Cardiac septum (tissue), 1 donor: ENCODE measurements at places on chromosomes 6 and 20. TPM values are rescaled to one million over a fixed set of nuclear protein-coding genes. Genes with fewer than 3 reads are reported as not detected.
A peak's percentile ranks its signal among the peaks of the same experiment; 100 is the strongest.

- DNase-seq: no peak
Measured at GRCh38 chr6:92362404-92362803, 1057.0 kb downstream of the EPHA7 start.

- no peak for DNase-seq
Measured at GRCh38 chr6:166598441-166599138, 12.1 kb upstream of the RAMACL start.

DNA sequence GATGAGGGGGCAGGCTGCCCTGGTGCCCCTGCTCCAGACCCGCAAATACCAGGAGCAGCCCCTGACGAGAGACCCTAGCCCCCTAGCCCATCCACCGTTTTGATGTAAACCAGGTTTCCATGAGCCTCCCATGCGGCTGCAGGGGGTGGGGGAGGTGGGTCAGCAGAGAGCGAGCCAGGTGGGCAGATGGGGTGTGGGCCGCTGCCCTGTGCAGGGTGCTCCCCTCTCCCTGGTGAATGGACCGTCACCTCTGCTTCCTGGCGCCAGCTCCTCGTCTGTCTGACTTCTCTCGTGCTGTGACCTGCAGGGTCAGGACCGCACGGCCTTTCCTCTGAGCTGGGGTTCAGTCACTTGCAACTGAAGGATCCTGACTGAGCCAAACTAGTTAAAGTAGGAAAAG lies 15.7 kb upstream of the BHLHE23 start:
- no peak for DNase-seq

- no peak for DNase-seq
Measured at GRCh38 chr6:41280381-41281057, 6.0 kb downstream of the TREM1 start.

GRCh38 chr6:56488281-56488680 lies 154.4 kb downstream of the DST start:
- no peak for DNase-seq

GRCh38 chr20:17587148-17587547 lies 17.3 kb downstream of the DSTN start:
- no peak for DNase-seq

DNA sequence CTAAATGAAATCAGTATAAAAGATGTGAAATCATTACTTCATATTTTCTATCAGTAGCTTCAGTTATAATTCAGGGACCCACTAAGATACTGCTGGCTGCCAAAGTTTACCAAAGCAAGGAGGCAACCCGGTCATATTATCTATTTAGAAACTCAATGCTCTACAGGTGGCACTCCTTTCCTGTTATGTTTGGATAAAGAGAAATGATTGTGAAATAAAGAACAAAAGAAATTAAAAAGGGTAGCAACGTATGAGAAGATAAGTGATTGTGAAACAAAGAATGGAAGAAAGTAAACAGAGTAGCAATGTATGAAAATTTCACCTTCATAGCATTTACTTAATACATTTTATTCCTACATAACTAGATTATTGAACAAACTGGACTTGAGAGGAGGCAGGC lies 45.2 kb downstream of the RSPH3 start:
- no peak for DNase-seq

GRCh38 chr20:49592120-49592519 lies 24.2 kb upstream of the PTGIS start:
- DNase-seq: no peak

GRCh38 chr6:9140172-9140571 lies 704.8 kb upstream of the SLC35B3 start:
- no peak for DNase-seq

- DNase-seq: peak; percentile 66
Measured at GRCh38 chr20:40697541-40697940, 8.5 kb upstream of the MAFB start.

Gene ECT2L
- total RNA-seq: 10.5 TPM

Gene ZBTB2
- total RNA-seq: 8.0 TPM

Gene MICB
- total RNA-seq: 1.9 TPM

Gene PLG
- not detected for total RNA-seq

Gene KCNG1
- 0.48 TPM for total RNA-seq

Gene PRDM1
- 2.0 TPM for total RNA-seq

Gene RUNX2
- 3.1 TPM for total RNA-seq

Gene HMGN4
- total RNA-seq: 34.7 TPM
